ENCODE measurements at places on chromosomes 11 and 22.

GRCh38 chr11:88508418-88508758 lies 170.9 kb upstream of the CTSC start:
- DNase-seq = no peak

GRCh38 chr11:109845437-109845836 lies 247.8 kb upstream of the ZC3H12C start:
- DNase-seq = no peak

DNA sequence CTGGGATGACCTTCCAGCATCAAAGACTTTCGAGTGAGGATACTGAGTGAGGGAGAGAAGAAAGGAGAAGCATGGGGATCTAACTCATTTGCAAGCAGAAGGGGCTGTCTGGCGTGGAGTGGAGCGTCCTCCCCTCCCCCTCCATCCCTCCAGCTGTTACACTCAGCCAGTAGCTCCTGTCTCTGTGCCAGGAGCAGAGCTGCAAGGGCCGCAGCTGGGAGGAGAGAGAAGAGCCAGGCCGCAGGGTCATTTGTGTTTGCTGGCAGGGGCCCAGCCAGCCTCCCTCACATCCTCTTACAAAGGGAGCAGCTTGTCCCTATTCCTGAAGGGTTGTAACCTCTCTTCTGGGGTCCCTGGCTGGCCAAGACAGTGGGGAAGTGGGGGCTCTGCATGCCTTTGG lies 57.9 kb downstream of the NECTIN1 start:
- peak; percentile 64 for DNase-seq

GRCh38 chr11:67500831-67501715 lies 4.1 kb downstream of the PITPNM1 start:
- peak; percentile 70 for DNase-seq

DNA sequence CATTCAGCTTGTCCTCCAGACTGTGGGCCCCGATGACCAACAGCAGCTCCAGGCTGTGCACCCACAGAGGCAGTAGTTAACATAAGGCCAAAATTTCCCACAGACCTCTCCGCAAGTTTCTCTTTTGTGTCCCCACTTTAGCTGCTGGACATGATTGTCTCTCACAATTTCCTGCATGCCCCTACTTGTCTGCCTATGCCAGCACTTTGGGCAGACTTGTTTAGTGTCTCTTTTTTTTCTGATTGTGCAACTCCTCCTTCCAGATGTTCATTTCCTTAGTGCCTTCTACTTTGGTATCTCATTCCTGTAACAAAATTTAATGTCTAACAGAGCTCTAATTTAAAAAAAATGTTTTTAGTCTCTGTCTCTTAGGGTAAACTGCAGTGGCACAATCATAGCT lies 23.8 kb upstream of the SCN3B start:
- DNase-seq = peak; percentile 44

GRCh38 chr22:37133304-37134018 lies 16.3 kb downstream of the IL2RB start:
- no peak for DNase-seq

- DNase-seq = no peak
Observed at GRCh38 chr11:111457731-111458368, 54.3 kb downstream of the BTG4 start.

- DNase-seq = peak; percentile 46
Observed at GRCh38 chr11:9660886-9661285, 3.0 kb upstream of the SWAP70 start.

DNA sequence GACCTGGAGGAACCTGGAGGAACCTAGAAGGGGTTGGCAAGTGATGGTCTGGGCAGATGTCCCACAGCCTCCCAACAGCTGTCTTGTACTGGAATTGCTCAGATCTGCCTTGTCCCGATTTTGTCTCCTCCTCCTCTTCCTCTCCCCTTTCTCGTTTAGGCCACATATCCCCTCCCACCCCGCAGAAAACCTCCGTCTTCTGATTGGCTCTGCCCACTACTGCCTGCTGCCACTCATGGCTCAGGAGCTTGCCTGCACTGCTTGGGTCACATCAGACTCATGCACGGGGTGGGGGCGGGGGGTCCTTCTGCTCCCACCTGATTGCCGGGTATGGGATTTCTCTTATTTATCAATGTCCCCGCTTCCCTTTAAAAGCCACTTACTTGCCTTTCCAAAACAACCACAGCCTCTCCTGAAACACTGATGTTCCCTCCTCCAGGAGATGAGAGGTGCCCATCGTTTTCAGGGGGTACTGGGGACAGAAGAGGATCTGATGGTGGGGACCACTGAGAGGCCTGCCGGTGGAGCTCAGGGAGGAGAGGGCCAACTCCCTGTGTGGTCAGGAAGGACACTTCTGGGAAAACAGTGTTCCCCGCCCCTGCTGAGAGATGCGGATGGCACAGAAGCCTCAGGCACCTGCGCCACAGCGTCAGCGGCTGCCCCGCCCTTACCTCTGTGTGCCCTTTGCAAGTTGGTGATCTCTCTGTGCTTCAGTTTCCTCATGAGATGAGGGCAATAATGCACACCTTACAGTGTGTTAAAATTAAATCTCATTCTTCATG lies 14.7 kb downstream of the TOM1 start:
- DNase-seq = peak; percentile 27

DNA sequence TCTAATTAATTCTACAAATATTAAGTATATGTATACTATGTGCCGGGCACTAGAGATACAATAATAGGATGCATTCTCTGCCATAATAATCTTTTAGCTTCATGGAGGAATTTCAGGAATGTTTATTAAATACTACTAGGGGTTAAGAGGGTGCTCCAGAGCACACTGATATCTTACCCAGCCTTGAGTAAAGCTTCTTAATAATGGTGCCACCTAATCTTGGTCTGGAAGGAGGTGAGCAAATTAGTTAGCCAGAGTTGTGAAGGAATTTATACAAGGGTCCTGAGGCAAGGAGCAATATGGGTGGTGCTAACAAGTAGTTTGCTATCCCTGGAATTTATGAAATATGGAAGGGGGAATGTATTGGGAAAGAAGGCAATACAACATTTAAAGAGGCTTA lies 21.7 kb downstream of the ELP4 start:
- no peak for DNase-seq

GRCh38 chr11:120078397-120078796 lies 59.5 kb downstream of the TRIM29 start:
- no peak for DNase-seq

DNA sequence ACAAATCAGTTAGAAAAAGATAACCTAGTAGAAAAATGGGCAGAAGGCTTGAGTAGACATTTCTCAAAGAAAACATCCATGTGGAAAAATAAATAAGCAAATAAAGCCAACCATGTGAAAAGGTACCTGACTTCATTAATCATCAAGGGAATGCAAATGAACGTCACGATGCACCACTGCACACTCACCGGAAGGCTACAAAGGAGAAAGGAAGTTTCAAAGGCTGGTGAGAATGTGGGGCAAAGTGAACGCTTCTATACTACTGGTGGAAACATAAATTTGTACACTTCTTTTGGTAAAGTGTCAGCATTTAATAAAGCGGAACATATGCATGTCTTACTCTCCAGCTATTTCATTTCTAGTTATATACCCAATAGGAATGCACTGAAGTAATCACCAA lies 166.8 kb downstream of the CSNK2A3 start:
- no peak for DNase-seq
